ENCODE measurements at places on chromosomes 11 and 22.

GRCh38 chr11:11020747-11021149, 162.9 kb upstream of the ZBED5 start:
- DNase-seq: no peak

DNA sequence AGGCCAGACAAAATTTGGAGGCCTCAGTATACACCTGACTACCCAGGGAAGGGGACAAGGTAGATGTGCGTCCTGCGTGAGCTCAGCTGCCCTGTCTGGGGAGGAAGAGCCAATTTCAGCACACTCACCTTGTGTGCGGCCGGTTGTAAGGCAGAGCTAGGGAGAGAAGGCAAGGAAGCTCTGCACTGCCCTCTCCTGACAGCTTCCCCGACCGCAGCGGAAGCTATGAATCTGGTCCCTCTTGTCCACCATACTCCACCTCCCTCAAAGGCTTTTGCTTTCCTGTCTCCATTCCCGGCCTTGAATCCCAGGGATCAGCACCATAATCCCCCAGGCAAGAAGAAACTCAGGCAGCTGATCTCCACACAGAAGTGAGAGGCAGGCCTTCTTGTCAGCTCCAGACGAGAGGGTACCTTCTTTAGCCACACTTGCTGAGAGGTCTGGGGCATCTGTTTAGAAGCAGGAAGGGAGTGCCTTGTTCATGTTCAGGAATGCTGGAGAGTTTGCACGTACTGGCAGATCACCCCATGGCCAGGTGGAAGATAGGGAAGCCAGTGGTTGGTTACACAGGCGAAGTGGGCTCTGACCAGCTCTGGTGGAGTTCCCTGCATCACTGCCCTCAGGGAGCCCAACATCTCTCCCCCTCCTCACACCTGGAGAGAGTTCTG, 62.5 kb downstream of the FEZ1 start:
- no peak for DNase-seq

DNA sequence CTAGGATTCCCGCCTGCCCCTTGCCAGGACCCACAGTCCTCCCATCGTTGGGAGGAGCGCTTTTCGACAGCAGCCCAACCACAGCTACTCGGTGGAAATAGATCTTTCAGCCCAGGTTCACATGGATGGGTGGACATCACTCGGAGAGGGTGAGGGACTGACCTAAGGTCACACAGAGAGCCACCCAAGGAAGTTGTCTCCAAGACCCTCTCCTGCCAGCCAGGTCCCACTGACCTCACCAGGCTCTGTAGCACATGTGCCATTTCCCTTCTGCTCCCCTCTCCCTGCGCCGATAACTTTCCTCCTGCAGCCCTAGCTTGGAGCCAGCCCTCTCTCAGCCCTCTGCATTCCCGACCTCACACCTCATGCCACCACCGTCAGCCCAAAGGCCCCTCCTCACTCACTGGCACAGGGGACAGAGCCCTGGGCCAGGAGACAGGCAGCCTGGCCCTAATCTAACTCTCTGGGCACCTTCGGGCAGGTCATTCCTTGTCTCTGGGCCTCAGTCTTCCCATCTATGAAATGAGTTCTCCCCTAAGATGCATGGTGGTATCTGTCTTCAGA, 4.7 kb downstream of the KCNJ4 start:
- no peak for DNase-seq

- DNase-seq: no peak
Observed at GRCh38 chr11:33660962-33661361, 39.7 kb downstream of the C11orf91 start.

DNA sequence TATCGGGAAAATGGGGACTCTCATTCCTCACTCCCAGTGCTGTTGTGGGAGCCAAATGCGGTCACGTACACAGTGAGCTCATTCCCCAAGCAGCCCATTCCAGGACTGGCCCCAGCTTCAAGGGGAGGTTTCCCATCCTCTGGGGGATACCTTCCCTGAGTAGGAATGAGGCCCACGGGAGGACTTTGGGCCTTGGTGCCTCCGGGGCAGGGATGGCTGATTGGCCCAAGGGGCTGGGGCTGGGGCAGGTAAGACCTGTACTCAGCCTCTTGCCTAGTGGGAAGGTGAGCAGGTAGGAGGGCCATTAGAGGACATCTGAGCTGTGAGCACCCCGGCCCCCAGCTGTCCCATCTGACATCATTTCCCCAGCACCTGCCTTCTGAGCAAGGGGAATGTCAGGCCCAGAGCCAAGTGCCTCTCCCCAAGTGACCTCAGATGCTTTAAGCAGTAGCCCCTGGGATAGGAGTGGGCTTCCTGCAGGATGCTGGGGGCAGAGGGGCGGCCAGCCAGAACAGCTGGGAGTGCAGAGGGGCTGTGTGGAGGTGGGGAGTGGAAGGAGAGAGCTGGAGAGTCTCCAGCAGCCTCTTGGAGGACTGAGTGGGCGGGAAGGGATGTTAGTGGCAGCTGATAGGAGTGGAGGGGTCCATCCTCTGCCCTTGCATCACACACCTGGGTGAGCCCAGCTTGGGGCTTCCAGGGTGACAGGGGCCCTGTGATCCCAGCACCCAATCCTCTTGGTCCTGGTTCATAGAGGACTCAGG, 58.4 kb downstream of the CD82 start:
- no peak for DNase-seq

GRCh38 chr22:20383538-20383937, 10.4 kb upstream of the ZNF74 start:
- no peak for DNase-seq

DNA sequence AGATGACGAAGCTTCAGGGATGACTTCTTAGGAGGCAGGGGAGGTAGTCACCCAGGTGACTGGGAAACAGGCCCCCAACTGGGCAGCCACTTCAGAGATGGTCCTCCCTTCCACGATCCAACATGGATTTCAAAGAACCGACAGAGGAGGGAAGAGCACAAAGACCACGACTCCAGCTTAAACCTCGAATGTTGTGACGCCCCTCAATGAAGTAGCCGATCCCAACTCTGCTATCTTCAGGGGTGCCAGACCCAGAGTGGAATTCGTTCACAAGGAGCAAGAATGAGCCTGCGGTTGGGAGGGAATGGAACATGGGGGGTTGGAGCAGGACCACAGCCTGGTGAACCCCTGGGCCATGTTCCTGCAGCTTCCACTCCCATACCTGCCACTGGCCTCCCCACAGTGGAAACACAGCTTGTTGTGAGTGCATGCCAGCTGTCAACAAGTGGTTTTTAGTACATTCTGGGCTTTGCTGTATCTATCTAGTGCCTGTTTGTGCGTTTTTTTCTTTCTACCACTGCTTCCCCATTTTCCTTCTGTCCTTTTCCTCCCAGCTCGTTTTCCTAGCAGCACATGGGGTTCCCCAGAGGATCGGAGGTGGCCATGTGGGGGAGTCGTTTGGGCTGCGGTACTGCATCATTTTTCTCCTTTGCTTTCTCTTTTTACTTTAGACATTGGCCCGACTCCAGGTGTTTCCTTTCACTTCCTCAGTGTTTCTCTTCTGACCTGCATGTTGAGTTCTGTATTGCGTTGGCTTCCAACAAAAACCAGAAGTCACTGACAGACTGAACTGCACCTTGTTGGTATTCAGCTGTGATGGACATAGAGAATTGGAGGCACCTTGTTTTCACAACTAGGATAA, 65.8 kb downstream of the MORC2 start:
- DNase-seq: no peak

DNA sequence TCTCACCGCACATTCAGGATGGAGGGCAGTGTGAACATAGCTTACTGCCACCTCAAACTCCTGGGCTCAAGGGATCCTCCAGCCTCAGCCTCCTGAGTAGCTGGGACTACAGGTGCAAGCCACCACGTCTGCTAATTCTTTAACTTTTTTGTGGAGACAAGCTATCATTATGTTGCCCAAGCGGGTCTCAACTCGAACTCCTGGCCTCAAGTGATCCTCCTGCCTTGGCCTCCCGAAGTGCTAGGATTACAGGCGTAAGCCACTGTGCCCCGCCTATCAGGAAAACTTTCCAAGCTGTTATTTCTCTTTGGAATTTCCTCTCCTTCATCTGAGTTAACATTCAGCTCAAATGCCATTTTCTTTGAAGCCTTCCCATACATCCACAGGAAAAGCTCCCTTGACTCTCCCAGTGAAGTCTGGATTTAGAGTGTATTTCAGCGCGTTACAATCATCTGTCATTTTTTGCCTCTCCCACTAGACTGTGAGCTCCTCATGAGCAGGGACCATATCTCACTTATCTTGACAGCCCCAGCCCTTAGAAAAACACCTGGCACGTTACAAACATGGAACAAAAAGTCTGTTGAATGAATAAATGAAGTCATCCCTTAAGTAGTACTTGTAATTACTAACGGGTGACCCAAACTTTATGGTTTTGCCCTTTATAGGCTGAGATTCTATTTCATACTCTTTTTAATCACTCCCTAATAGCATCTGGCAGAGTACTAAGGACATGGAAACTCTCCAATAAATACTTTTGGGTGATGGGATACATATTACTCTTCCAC, 2.2 kb downstream of the MRTFA start:
- no peak for DNase-seq

DNA sequence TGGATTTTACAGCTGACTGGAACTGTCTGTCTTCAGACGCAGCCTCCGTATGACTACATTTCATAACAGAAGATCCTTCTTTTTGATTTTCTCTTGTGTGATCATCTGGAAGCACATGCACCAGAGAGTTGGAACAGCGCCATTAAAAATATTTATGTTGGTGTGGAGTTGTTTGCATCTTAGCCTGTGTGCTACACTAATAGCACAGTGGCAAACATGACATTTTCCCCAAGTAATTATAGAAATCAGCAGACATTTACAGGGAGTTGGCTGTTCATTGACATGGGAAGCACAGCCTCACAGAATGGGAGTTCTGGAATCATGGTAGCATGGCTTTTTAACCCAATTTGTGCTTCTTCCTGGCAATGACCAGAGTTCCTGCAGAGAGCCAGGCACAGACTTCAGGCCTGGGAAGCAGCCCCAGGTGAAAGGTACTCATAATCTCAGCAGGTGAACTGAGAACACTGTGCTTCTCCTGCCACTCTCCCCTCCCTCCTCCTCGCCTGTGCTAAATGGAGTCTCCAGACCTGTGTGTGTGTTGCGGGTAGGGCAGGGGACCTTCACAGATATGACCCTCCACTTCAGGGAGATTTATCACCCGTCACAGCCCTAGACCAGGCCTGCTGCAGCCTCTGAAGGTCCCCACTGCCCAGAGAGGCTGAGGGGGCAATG, 82.8 kb upstream of the PLET1 start:
- no peak for DNase-seq

GRCh38 chr11:122717264-122717867, 61.8 kb downstream of the UBASH3B start:
- no peak for DNase-seq

DNA sequence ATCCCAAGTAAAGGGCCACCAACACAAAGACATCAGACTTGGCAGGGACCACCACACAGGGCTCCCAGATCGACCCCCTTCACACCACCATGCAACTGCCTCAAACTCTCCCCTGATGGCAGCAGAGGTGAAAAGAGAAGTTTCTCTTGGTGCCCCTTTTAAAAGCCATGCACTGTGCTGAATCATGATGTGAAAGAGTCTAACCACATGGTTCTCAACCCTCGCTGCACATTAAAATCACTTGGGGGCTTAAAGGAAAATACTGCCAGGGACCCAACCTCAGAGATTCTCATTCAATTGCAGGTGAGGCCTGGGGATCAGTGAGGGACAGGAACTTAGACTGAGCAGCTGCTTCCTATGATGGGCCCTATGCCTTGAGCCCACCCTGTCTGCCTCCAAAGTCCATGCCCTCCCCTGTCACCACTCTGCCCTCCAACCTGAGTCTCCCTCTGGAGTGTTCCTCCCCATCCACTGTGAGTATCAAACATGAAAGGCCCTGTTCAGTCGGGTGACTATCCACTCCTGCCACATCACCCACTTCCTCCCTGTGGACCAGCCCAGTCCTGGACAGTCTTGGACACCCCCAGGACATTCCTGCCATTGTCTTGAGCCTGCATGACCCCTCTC, 40.8 kb downstream of the PLEKHA7 start:
- DNase-seq: no peak

DNA sequence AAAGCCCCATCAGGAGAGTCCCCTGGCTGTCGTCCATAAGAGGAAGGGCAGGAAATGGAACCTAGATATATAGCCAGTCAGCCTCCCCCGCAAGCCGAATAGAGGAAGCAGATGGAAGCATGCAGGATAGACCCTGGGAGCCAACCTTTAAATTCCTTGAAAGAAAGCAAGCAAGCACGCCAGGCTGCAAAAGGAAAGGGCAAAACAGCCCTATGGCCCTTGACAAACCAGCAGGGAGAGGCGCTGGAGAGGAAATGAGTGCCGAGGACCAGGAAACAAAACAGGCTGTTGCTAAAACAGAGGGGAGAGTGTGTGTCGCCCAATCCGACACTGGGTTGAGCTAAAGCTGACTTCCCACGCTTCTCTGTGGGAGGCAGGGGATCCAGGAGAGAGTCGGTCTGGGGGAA, 203.5 kb upstream of the MTNR1B start:
- DNase-seq: no peak

DNA sequence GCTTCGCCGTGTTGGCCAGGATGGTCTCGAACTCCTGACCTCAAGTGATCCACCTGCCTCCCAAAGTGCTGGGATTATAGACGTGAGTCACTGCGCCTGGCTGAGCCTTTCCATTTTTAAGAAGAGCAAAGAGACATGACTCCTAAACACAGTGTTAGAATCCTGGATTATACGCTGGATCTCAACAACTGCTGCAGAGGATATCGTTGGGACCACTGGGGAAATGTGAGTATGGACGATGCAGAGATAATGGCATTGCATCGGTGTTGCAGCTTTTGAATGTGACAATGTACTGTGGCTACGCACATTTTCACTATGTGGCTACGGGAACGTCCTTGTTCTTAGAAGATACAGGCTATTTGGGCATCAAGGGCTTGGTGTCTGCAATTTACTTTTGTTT, 6.2 kb downstream of the MRGPRF start:
- no peak for DNase-seq
